Activated CD4-positive, alpha-beta T cell treated with anti-CD3 and anti-CD28 coated beads, Interleukin-2, amount 50 U/mL, for 16 hours (primary cell): ENCODE measurements at places on chromosomes 3 and 15.
A peak's percentile ranks its signal among the peaks of the same experiment; 100 is the strongest.

DNA sequence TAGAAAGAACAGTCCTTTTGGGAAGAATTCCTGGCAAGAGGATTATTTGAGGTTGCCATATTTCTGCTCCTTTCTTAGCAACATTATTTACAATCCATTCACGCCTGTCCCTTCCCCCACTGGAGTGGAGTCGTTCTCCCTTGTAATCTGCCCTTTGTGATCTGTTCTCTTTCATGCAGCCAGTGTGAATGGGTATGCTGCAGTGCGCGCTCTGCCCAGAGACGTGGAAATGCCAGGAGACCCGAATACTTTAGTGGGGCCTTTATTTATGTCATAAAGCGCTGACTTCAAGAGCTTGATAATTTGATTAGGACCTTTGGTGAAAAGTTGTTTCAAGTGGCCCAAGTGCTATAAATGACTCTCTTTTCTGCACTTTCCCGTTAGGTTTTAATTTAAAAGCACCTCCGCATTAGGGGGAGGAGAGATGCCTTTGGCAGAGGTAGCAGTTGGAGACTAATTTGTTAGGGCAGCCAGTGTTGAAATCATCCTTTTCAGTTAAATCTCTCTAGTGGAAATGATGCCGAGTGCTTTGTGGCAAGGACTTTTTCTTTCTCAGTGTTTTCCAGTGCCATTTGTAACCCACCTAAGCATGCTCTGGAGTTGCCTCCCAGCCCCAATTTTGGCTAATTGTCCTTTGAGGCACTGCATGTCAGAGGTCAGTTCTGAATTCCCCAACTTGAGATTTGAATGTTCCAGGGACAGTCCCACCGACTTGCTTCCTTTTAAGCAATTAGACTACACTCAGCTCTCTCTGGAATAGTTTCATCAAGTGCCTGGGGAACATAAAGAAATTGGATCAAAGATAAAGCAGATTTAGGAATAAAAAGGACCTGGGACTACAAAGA lies 52.4 kb downstream of the PSMD6 start:
- DNase-seq = no peak

DNA sequence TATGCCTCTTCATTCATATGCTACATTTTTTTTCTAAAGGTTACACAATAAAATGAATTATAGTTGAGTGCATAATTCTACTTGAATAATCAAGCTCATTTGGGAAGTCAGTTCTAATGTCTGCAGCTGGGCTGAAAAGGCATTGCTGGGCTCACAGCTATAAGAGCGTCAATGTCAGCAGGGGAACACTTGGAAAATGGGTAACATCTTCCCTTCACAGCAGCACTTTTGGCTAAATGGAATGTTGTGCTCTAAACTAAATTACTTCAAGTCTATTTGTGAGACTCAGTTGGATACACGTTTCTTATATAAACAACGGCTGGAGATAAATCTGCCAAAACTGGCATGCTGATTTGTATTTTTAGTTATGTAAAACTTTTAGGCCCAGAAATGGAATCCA lies 357.8 kb downstream of the TBL1XR1 start:
- no peak for DNase-seq

GRCh38 chr15:51812598-51812997 lies 16.9 kb upstream of the TMOD3 start:
- DNase-seq = no peak

- peak; percentile 80 for DNase-seq
These were observed 559.8 kb upstream of the CBLB start for GRCh38 chr3:106428565-106428994.

DNA sequence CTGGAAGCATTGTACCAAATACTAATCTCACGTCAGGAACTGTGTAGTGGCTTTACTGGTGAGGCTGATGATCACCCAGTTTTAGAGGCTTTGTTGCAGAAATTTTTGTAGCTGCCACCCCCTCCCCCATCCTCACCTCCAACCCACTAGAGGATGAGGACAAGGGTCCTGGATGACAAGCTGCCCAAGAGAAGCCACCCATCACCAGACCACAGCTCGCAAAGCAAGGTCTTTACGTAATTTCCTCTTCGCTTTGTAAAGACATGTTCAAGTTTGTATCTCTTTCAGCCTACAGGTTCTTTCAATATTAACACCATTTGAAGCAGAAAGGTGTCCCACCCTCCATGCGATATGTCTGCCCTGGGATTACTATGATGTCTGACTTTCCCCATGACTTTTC lies 74.2 kb downstream of the LDHAL6B start:
- DNase-seq = no peak
